ELF-1 (cell line): ENCODE measurements at places on chromosomes 6 and 20.

DNA sequence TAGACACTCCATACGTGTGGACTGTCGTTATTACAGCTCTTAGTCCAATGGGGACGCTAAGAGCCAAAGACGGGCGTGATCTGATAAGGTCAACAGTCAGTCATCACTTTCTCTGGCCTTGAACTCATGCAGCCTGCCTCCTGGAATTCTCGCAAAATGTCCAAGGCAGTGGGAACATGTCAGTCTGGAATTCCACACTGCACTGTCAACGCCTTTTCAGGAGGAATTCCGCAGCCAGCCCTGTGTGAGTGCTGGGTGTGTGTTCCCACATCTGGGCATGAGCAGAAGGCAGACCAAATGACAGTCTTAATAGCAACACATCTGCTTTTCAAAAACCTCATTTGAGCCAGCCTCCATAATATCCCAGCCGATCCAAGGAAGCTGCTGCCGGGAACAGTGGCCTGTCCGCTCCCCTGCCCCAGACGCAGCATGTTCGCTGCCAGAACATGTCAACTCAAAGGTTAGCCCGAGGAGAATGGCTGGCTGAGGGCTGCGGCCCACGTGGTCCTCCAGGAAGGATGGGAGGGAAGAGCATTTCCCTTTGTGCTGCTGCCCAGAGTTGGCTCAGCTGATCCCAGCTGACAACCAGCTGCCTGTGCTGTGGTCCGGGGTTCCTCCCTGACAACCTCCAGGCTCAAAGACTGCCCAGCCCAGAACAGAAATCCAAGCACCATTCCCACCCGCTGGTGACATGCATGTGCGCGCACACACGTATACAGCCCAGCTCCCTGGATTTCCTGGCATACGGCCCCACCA lies 103.1 kb downstream of the SULF2 start:
- peak; percentile 25 for DNase-seq

GRCh38 chr20:18003897-18004296 lies 35.1 kb downstream of the MGME1 start:
- DNase-seq = no peak

GRCh38 chr6:113530769-113531168 lies 326.4 kb upstream of the MARCKS start:
- peak; percentile 14 for DNase-seq

- DNase-seq = no peak
These were observed 266.5 kb upstream of the RIMS1 start for GRCh38 chr6:71619836-71620235.
